ENCODE measurements at places on chromosomes 13 and 19. TPM values are rescaled to one million over a fixed set of nuclear protein-coding genes. Genes with fewer than 3 reads are reported as not detected.

- no peak for DNase-seq
These were observed 8.5 kb downstream of the SH3GL1 start for GRCh38 chr19:4391701-4392483.

GRCh38 chr19:1006711-1007398 is 6.6 kb downstream of the GRIN3B start:
- no peak for DNase-seq

- DNase-seq: no peak
These were observed 245.4 kb downstream of the SHISA2 start for GRCh38 chr13:25806264-25806974.

DNA sequence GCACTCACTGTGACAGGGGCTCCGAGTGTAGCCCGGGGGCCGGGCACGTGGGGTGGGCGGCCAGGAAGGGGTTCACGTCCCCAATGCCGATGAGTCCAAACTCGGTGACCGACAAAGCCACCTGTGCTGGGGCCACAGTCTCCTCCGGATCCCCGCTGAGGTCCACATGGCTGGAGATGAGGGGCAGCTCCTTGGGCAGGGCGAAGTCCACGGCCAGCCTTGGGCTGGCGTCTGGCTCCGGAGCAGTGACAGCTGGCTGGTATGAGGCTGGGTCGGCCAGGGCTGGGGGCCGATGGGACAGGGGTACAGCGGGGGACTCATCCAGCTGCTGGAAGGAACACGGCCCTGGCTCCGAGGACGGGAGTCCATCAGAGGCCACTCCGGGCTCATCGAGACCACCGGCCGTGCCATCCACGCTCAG is 15.9 kb upstream of the PLPP2 start:
- no peak for DNase-seq

DNA sequence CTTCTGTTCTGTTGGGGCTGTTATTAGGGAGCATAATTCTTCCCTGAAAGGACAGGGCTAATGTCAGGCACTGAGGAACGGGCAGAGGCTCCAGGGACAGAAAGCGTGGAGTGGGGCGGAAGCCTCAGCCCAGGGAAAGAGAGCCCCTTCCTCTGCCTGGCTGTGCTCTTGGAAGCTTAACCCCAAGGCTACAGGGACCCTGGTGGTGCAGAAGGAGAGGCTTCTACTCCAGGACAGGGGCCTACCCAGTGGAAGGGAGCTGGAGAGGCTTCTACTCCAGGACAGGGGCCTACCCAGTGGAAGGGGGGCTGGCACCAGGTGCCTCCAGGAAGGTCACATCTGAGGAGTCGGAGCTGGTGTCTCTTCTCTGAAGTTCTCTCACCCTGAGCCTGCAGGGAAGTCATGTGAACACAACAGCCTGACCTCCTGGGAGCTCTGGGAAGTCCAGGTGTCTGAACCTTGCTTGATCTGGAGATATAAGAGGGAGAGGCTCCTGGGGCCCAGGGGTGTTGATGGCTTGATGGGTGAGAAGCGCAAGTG is 159.5 kb upstream of the SOX1 start:
- no peak for DNase-seq

GRCh38 chr13:39835253-39835652 is 179.8 kb downstream of the COG6 start:
- peak; percentile 6 for DNase-seq

DNA sequence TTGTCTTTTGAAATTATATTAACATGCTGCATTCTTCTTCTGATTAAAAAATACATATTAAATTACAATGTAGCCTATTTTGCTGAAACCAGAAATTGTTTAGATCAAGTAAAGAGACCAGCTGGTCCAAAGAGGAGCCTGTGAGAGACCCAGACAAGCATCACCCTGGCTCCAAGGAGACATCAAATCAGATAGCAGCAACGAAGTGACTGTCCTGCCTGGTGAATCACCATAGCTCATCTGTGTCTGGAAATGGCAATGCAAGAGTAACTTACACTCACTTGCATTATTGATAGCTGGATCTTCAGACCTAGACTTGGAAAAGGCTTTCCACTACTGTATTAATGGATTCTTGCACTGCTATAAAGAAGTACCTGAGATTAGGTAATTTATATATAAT is 169.1 kb downstream of the KCTD12 start:
- no peak for DNase-seq

- no peak for DNase-seq
These were observed 2.2 kb upstream of the CEACAM6 start for GRCh38 chr19:41753159-41753558.

- DNase-seq: no peak
These were observed 40.3 kb downstream of the RCBTB2 start for GRCh38 chr13:48492470-48493065.

- DNase-seq: peak; percentile 43
These were observed 151.1 kb downstream of the LHFPL6 start for GRCh38 chr13:39451860-39452301.

- no peak for DNase-seq
These were observed 447 bp downstream of the RBM42 start for GRCh38 chr19:35629332-35629633.

- no peak for DNase-seq
These were observed 10.3 kb downstream of the PALM start for GRCh38 chr19:718991-719512.

Gene MEDAG
- 4.2 TPM for polyA plus RNA-seq

Gene ZNF382
- 22.3 TPM for polyA plus RNA-seq

Gene KLK14
- 1.9 TPM for polyA plus RNA-seq

Gene ATP1A3
- 643 TPM for polyA plus RNA-seq

Gene SGCG
- 1.2 TPM for polyA plus RNA-seq

Gene CPT1C
- 110 TPM for polyA plus RNA-seq

Gene FOXA3
- polyA plus RNA-seq: not detected

Gene DPF1
- polyA plus RNA-seq: 90.1 TPM

Gene C19orf67
- 0.21 TPM for polyA plus RNA-seq

Data from spinal cord (tissue), 10 donors.